ENCODE measurements at places on chromosomes 4 and X.
A peak's percentile ranks its signal among the peaks of the same experiment; 100 is the strongest.

GRCh38 chr4:147723326-147723725, 8.6 kb upstream of the ARHGAP10 start:
- DNase-seq: no peak

DNA sequence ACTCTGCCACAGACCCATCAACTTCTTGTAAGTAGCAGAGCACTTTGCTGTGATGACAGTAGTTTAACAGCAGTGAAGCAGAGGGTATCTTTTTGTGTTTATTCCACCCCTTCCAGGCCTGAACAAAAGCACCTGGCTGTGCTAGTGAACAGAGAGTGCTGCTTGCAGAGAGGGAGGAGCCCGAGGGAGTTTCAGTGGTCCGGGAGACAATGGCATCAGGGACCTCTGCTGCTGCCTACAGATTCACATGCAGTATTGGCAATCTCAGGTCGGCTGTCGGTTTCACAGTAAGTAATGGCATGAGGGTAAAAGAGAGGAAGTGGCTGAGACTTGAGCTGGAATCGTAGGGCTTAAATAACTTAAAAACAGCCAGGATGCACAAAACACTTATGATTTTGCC, 755.8 kb downstream of the RPA4 start:
- DNase-seq: no peak

DNA sequence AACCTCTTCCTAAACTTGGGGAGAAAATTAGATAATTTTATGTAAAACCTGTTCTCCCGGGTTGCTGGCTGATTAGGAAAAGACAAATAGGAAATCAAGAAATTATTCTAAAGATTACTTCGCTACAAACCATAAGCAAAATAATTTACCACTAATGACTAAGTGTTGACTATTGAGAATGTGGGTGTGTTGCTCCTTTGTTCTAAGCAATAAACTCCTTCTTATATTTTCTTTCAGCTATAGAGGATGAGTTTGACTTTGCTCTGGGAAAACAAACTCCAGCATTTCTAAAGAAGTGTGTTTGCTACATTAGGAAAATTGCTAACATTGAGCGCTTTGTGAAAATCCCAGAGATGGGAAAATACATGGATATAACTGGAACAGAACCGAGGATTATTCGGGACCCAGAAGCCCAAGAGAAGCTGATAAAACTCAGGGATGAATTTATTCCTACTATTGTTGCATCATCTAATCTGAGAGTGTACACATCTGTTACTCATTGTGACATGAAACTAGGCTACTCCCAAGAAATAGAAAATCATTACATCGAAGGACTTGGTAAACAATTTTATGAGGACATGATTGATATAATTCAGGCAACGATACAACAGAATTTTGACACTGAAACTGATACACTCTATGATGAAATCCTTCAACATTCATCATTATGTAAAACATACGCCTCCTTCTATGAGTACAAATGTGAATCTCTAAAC, 194.2 kb downstream of the NWD2 start:
- no peak for DNase-seq

DNA sequence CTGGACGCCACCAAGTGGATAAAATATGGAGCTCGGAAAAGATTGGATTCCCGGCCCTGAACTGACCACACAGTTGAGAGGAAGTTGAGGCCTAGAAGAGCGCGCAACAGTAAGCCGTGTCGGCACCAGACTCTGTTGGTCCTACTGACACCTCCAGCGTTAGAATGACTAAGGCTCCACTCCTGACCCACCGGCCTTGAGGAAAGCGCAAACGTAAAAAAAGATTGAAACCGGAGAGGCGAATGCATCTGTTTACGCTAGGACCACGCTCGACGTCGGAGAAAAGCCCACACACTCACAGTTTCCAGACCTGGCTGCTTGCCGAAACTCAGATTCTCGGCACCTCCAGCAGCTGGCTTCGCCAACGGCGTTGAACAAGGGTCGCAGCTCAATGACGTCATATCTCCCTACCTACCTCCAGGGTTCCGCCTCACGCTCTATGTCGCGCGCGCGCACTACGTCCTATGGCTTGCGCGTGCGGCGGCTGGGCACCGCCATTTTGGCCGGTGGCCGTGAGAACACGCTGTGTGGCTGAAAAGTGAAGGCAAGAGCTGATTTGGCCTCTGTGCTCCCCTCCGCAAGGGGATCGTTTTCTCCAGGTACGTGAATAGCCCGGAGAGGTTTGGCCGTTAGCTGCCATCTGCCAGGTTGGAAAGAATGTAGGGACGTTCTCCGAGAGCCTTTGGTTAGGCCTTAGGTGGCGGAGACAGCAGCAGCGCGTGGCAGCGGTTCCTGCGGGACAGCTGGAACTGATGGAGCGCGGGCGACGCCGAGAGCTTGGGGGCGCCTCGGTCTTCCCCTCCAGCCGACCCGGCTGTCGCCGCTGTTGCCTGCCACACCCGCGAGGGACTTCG, at the start of the genes ABCE1 and ANAPC10:
TSS of gene ABCE1 (plus strand) at position 491 of the 854 bp plus-strand sequence. CDS start 6,102 bp downstream, outside the sequence.
TSS of gene ANAPC10 (minus strand) at position 376 of the 854 bp plus-strand sequence. CDS start 2,097 bp downstream, outside the sequence.
- peak; percentile 97 for DNase-seq

DNA sequence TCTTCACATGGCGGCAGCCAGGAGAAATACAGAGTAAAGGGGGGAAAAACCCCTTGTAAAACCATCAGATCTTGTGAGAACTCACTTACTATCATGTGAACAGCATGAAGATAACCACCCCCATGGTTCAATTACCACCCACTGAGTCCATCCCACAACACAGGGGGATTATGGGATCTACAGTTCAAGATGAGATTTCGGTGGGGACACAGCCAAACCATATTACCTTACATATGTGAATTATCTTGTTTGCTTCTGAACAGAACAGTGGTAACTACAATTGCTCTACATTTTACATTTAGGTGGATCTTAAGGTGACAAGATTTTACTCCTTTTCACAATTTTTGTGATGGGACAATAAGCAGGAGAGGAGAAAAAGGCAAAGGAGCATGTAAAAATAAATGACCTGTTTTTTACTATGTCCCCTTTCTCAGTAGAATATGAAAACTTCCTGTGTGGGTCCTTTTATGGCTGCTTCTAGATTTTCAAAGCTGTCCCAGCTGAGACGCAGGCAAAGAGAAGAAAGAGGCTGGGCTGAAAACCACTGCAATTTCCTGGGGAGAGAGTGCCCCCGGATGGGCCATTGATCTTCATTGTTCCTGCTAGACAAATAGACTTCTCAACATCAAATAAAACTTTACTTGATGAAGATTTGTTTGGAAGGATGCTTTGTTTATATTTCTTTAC, 45.9 kb upstream of the PGM2 start:
- no peak for DNase-seq

DNA sequence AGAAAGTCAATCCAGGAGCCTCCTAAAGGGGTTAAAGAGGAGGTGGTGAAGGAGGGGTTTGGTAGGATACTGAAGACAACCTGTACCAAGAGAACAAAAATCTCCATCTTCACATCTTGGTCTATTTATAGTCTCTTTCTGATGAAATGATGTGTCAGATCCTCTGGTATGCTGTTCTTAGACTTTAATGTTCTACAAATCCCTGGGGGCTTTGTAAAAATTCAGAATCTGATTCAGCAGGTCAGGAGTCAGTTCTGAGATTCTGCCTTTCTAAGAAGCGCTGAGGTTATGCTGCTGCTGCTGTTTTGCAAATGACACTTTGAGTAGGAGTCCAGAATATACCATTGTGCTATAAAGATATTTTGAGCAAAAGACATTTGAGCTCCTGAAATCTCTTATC, 172.9 kb upstream of the GLRA2 start:
- no peak for DNase-seq

DNA sequence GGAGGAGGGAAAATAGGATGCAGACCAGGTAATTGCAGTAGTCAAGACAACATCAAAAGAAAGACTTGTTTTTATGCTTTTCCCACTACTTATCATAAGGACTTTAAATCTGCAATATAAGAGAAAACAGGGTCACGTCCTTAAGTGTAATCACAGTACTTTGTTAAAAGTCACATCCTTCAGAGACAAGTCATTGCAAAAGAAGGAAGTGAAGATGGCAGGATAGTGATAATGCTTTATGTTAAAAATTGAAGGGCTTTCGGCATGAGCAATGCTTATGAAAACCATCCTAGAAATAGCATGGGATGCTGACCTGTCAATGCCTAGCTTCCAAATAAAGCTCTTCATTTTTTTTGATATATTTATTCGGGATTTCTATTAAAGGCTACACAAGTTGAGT, 110.2 kb upstream of the TENM3 start:
- no peak for DNase-seq

All from NCI-H446 (cell line).